CD4-positive, alpha-beta T cell (primary cell): ENCODE measurements at places on chromosomes 6 and 20. TPM values are rescaled to one million over a fixed set of nuclear protein-coding genes. Genes with fewer than 3 reads are reported as not detected.

The LY6G6D gene
- not detected for total RNA-seq

DNA sequence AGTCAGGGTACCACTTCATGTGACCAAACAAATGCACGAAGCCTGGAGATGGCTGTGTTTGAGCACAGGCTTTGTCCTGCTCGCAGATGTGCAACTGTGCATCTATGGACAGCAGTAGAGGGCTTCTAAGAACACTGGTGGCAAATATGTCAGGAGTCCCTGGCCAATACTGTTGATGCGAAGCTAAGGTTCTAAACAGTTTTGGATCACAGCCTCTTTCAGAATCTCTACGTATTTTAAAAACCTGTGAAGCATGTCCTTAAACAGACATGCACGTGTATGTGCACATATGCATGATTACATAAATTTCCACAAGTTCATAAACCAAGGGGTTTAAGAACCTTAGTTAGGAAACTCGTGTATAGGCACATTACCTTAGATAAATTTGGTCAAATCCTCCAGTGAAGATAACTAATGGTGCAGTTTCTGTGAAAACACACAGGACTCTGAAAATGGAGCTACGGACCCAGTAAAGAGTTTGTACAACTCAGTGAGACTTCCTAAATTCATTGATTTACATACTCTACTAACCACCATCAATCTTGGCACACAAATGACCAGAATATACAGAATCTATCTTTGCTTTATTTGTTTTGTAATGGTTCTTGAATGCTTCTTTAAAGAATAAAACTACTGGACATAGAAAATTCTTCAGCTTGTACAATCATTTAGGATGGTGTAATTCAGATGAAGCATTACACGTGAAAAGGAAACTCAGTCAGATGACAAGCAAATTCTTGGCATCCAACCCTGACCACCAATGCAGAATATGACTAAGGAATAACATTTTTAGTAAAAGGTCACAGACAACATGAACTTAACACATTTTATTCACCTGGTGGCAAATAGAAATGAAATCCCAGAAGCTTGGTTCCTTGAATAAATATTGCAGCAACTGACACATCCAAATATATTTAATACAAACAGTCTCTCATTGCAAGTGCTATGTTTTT is 27.4 kb downstream of the KCNQ5 start:
- H3K27me3 ChIP-seq: no peaks in the 10 kb centered on the region
- no peak overlapping the region for H3K27ac ChIP-seq
- H3K36me3 ChIP-seq: no peaks in the 10 kb centered on the region
- no peak overlapping the region for H3K4me3 ChIP-seq
- no peaks in the 10 kb centered on the region for H3K4me1 ChIP-seq
- DNase-seq: no peak

DNA sequence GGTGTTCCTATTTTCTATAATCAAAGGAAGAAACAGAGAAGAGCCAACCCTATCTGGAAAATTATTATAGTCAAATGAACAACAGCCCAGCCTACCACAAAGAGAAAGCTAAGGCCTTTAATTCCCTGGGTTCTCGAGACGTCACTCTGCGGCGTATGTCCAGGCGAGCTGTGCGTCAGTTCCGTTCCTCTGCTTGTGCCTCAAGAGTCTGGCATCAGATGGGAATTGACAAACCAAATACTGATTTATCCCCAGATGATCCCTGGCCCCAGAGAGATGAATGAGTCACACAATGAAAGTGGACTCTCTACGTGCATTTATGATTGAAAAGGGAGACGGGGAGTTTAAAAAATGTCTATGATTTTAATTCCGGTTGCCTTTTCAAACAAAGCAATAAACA is 151.6 kb upstream of the PDE10A start:
- H3K36me3 ChIP-seq: no peaks in the 10 kb centered on the region
- H3K27ac ChIP-seq: no peak overlapping the region
- peaks cover 11% of the 10 kb centered on the region for H3K27me3 ChIP-seq
- no peak overlapping the region for H3K4me3 ChIP-seq

DNA sequence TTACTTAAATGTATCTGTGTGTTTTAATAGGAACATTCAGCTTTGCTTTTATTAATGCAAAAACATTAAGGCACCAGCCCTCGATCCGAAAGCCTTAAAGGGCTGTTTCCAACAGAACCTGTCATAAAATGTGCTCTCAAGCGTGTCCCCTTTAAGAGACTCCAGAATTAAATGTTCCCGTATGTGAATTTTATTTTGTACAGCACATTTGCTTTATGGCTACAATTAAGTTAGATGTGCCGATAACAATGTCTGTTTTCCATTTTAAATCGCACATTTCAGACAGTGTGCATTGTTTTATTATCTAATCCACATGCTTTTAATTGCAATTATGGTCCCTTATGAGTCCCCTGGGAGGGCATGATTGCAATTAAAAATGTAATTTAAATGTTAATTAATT is 198.9 kb downstream of the TSHZ2 start:
- H3K27me3 ChIP-seq: no peaks in the 10 kb centered on the region
- no peak for DNase-seq
- no peaks in the 10 kb centered on the region for H3K4me1 ChIP-seq
- no peaks in the 10 kb centered on the region for H3K36me3 ChIP-seq
- no peak overlapping the region for H3K27ac ChIP-seq
- no peak overlapping the region for H3K4me3 ChIP-seq

- H3K4me1 ChIP-seq: no peaks in the 10 kb centered on the region
- H3K27me3 ChIP-seq: no peaks in the 10 kb centered on the region
- H3K4me3 ChIP-seq: no peak overlapping the region
These were observed 667.6 kb downstream of the TENT5A start for GRCh38 chr6:81084776-81085430.

- H3K4me3 ChIP-seq: no peak overlapping the region
- no peak for DNase-seq
- peaks cover 7% of the 10 kb centered on the region for H3K4me1 ChIP-seq
These were observed 52.4 kb upstream of the TBC1D7 start for GRCh38 chr6:13380761-13381160.

DNA sequence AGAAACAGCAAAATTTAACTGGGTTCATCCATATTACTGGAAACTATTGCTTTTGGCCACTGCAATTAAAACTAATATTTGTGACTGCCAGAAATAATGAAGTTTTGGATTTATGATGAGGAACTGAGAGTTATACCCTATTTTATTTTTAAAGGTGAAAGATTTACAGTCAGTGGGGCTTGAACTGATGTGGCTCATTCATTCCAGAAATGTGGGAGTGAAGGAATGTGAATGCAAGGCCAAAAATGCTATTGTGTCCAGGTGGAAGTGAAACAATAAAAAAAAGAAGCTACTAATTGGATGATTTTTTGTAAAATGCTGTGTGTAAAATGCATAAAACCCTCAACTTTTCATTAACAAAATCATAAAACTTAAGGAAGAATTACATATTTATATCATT is 491.9 kb downstream of the COL12A1 start:
- H3K36me3 ChIP-seq: no peaks in the 10 kb centered on the region
- no peak for DNase-seq
- no peak overlapping the region for H3K4me3 ChIP-seq
- no peak overlapping the region for H3K27ac ChIP-seq
- H3K4me1 ChIP-seq: no peaks in the 10 kb centered on the region
- H3K27me3 ChIP-seq: no peaks in the 10 kb centered on the region

- H3K4me3 ChIP-seq: no peak overlapping the region
- H3K36me3 ChIP-seq: no peaks in the 10 kb centered on the region
- peaks cover 14% of the 10 kb centered on the region for H3K4me1 ChIP-seq
- no peak overlapping the region for H3K27ac ChIP-seq
- no peak for DNase-seq
- no peaks in the 10 kb centered on the region for H3K27me3 ChIP-seq
These were observed 5.2 kb upstream of the PRPH2 start for GRCh38 chr6:42727627-42728026.
